ENCODE measurements at places on chromosomes 3 and 15.
A peak's percentile ranks its signal among the peaks of the same experiment; 100 is the strongest.

- DNase-seq, result no peak
Observed at GRCh38 chr15:67571648-67572415, 29.3 kb downstream of the MAP2K5 start.

GRCh38 chr3:126536126-126536525, 12.2 kb downstream of the CHST13 start:
- DNase-seq, result no peak

- DNase-seq, result no peak
Observed at GRCh38 chr15:42737529-42738328, 801 bp upstream of the CDAN1 start.

GRCh38 chr3:15576475-15576874, 24.9 kb downstream of the HACL1 start:
- DNase-seq, result no peak

DNA sequence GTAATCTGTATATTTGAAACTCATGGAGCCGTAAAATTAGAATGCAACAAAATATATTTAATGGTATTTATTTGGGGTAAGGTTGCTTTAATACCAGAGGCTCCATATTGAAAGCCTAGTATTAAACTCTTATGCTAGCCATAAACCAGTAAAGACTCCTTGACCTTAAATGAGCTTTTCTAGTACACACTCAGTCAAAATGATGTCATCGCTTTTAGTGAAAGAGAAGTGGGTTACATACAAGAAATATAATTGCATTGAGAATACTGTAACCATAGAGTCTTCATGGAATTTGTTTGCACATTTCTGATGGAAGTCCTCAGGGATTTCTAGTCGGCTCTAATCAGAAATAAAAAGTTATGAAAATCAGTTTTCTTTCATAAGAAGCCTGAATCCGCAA, 757.6 kb downstream of the GBE1 start:
- DNase-seq, result no peak

- no peak for DNase-seq
Observed at GRCh38 chr15:63463036-63463435, 41.4 kb upstream of the USP3 start.

DNA sequence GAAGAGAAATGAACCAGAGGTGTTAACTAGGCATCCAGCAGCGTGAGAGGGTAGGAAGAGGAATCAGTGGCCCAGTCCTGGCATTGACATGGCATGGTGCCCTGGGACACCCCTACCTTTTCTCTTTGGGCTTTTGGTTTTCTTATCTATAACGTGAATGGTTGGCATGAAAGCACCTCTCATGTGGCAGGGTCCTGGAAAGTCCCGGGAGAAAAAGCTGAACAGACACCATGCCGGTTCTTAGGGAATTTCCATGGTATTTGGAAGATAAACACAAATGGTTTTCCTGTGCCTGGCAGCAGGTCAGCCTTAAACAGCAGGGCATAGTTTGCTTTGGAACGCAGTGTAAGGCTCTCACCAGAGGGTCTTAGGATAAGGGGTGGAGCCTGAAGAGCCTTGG, 15.4 kb downstream of the ARNT2 start:
- DNase-seq, result no peak

- DNase-seq, result no peak
Observed at GRCh38 chr3:23885210-23885609, 31.6 kb downstream of the NKIRAS1 start.

GRCh38 chr15:45640616-45641015, 5.8 kb downstream of the SQOR start:
- DNase-seq, result no peak

- DNase-seq, result peak; percentile 71
Observed at GRCh38 chr15:38563723-38564519, 693 bp downstream of the RASGRP1 start.

DNA sequence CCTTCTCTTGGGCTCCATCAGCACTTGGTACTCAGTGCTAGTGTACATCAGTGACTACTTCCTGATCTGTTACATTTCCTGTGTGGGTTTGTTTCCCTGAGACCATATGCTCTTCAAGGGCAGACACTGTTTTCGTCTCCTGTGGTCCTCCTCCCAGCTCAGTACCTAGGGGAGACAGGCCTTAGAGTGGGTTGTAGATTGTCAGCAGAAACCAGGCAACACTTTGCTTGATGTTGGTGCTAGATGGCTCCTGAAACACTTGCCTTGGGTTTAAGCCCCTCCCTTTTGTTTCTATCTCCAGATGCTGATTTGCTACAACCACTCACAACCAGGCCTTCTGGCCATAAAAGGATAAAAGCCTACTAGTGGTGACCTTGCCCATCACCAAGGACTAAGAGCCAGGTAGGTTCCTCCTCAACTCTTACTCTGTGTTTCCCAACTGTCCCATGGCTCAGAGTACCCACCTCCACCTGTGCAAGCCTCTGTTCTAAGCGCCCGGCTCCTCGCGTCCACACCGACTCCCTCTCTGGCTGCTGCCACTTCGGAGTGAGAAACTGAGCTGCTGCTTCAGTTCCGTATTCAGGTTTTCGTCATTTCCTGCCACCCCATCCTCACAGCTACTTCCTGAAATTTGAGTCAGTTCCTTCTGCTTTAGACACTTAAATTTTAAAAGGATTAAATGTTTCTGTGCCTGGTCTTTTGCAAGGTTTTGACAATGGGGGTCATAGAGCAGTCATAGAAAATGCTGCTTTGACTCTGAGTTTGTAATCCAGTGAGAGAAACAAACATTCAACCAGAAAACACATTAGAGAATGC, at the start of gene HCLS1:
Gene HCLS1 (minus strand): TSS at position 548 of the 816 bp plus-strand sequence. CDS start 2,556 bp downstream, outside the sequence.
- DNase-seq, result peak; percentile 56

GRCh38 chr3:172541945-172542488, 18.8 kb upstream of the TNFSF10 start:
- no peak for DNase-seq

GRCh38 chr3:38022896-38023709, 6.3 kb downstream of the PLCD1 start:
- DNase-seq, result no peak

- DNase-seq, result no peak
Observed at GRCh38 chr15:41333026-41333562, 413 bp downstream of the NUSAP1 start.

- DNase-seq, result peak; percentile 38
Observed at GRCh38 chr3:18295171-18295920, 129.8 kb downstream of the SATB1 start.

DNA sequence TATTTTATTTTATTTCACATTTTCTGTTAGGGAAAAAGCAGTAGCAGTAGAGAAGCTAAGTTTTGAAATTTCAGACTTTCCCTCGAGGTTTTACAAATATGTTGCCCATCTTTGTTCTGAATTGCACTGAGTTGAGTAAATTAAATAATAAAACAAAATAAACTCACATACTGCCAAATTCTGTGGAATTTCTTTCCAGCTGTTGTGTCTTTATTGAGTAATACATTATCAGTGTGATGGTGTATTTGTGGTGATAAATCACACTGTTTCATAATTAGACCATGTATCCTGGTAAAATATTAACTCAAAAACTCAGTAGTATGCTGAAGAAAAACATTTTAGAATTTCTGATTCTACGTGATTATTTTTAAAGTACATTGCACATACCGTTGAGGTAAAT, 592.1 kb downstream of the SI start:
- DNase-seq, result no peak

- DNase-seq, result peak; percentile 81
Observed at GRCh38 chr3:184154885-184155643, at the start of gene DVL3. Gene DVL3, plus strand, starts transcription at chr3:184155377. Its CDS starts 259 bp downstream, at chr3:184155636.

GRCh38 chr15:40407330-40407990, 1.9 kb downstream of the IVD start:
- no peak for DNase-seq

DNA sequence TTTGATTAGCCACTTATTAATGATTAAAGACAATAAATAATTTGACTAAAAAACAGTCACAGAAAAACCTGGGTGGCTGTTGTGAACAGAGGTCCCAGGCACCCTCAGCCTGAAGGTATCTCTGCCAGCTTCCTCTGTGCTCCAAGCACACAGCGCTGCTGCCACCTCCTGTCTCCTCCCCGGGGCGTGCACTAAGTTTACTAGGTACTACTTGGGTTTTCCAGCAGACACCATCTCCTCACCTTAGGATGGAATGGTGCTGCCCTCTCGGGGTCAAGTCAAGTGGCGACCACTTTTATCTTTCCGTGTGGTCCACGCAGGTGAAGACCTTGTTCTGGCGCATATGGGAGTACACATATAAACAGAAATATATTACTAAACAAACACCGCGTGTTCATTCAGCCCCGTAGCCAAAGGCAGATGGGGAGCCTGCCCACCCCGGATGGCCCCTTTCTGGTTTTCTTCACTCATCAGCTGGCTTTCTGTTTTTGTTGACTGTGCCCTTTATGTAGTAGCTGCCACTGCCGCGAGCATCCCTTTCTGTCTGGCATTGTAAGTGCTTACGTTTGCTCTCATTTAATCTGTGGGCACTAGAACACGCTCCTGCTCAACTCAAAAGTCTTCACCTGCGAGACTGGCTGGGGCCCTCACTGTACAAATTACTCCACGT, 128.0 kb downstream of the LRIG1 start:
- no peak for DNase-seq

DNA sequence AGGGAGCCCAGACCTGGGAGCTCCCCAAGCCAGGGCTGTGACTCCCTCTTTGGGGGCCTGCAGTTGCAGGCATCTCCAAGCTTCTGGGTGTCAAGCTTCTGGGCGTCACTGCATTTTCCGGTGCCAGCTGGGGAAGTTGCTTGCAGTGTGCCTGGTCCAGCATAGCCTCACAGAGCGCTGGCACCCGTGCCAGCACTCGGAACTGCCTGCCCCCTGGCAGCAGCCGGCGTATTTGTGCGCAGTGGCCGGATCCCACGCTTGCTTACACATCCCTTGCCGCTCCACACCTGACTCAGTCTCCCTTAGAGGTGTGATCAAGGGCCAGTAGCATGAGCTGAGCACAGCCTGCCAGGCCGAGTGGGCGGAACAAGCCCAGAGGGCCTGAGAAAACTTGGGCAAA, 37.0 kb downstream of the COMMD2 start:
- no peak for DNase-seq

DNA sequence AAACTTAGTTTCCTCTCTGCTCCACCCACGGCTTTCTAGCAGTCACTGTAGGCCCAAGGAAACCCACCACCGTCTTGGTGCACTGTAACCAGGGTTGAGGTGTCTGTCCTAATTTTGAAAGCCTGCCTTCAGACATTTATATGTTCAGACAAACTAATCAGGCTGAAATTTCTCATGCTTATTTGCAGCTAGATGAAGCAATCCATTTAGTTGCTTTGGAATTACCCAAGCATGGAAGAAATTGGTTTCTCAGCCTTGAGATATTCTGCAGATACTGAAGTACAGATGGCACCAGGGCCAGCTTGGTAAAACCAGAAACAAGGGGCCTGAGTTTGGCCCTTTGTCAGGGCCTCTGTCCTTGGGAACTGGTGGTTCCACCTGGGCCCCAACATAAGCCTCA, 105.4 kb downstream of the CACNA1D start:
- DNase-seq, result no peak

DNA sequence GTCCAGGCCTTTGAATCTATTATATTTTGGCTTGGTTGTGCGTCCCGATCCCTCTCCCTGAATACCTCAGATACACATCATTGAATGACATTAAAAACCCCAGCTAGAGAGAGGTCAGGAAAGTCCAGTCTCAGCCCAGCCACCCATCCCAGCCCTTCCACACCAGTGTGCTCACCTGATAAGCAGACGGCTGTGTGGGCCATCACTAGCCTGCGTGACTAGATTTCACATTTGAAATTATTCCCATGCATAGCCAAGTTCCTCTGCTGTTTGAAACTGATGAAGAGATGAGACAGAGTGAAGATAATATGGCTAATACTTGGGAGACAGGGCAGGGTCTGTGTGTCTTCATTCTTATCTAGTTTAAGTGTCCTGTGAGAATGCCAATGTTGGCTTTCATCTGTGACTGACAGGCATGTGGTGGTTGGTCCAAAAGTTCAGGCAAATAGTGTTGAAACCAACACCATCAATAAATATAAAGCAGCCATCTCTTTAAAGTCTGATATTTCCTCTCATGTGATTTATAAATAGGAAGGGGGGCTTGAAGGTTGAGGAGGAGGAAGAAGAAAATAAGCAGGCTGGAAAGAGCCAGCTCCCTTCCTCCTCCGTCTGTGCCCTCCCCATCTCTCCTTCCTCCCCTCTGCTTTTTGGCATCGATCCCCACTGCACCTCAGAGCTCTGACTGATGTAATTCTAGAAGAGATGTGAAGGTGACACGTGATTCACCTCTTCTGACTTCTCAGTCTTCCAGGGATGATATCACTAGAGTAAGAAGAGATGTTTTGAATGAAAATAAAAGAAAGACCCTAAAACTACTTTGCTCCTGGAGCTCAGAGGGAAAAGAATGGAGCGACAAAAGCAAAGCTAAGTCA, 5.1 kb downstream of the FAM43A start:
- no peak for DNase-seq

- no peak for DNase-seq
Observed at GRCh38 chr3:16311960-16312451, 47.0 kb downstream of the OXNAD1 start.

- DNase-seq, result no peak
Observed at GRCh38 chr3:43906849-43907507, 216.2 kb downstream of the ABHD5 start.

GRCh38 chr15:40843885-40844695, at the start of gene SPINT1:
Gene SPINT1, plus strand, starts transcription at chr15:40844048. Its CDS starts 507 bp downstream, at chr15:40844555.
- DNase-seq, result no peak

DNA sequence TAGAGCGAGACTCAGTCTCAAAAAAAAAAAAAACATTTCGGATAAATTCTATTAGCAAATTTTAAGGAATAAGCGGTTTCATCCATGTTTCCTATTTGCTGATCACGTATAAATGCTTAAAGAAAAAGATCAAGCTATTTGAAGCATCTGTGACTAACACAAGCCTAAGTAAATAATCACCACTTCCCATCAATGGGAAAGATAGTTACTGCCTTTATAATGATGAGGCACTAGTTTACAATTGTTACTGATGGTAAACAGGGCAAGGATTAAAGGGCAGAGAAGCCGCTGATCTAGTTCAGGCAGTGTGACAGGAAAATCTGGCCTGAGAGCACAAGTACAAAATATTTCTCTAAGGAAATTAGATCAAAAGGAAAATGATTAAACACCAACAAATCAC, 13.7 kb downstream of the CLPX start:
- DNase-seq, result no peak

DNA sequence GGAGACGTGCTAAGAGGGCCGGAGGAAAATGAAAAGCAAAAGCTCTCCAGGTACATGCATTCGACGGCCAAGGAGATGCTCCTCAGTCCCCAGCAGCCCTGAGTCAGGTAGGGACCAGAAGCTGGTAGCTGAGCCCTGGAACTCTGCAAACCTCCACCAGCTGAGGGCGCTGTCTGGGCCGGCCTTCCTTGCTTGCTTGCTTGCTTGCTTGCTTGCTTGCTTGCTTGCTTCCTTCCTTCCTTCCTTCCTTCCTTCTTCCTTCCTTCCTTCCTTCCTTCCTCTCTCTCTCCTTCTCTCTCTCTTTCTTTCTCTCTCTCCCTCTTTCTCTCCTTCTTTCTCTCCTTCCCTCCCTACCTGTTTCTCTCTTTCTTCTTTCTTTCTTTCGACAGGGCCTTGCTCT, 94.6 kb upstream of the RASGRF1 start:
- DNase-seq, result no peak

- peak; percentile 85 for DNase-seq
Observed at GRCh38 chr3:48548729-48549705, 7.6 kb downstream of the PFKFB4 start.

- no peak for DNase-seq
Observed at GRCh38 chr15:61141497-61142125, 87.5 kb downstream of the RORA start.
